Daoy (cell line): ENCODE measurements at places on chromosomes 6 and 20. TPM values are rescaled to one million over a fixed set of nuclear protein-coding genes. Genes with fewer than 3 reads are reported as not detected.

The ZMYND8 gene
- 15.4 and 20.7 TPM in 2 replicates for total RNA-seq

The PROKR2 gene
- not detected in 2 replicates for total RNA-seq

The TMEM217 gene
- 0.12 and 0.40 TPM in 2 replicates for total RNA-seq

The GGTLC1 gene
- not detected in 2 replicates for total RNA-seq

- DNase-seq = no peak
Observed at GRCh38 chr6:132520953-132521352, 8.0 kb upstream of the STX7 start.

- DNase-seq = no peak
Observed at GRCh38 chr20:54560357-54560756, 85.0 kb downstream of the DOK5 start.
